ENCODE measurements at places on chromosomes 2 and 18.

GRCh38 chr2:43216629-43217028, 9.8 kb downstream of the ZFP36L2 start:
- no peak for DNase-seq

- peak; percentile 64 for DNase-seq
Measured at GRCh38 chr2:149076863-149077412, 38.4 kb downstream of the LYPD6B start.

DNA sequence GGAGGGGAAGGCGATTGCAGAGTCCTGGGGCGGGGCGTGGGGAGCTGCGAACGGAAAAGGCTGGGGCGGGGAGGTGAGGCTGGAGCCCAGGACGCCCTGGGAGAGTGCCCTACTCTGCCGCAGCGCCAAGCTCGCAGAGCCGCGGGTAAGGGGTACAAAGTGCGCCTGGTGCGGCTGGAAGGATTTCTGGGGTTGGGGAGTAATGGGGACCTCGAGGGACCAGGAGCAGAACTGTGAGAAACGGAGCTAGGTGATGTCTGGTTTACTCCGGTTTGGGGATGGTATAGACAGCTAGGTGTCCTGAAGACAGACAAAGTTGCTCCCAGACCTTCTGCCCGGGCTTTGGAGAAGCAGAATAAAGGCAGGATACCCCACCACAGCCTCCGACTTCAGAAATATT, 718 bp upstream of the NXPH2 start:
- DNase-seq = peak; percentile 24

DNA sequence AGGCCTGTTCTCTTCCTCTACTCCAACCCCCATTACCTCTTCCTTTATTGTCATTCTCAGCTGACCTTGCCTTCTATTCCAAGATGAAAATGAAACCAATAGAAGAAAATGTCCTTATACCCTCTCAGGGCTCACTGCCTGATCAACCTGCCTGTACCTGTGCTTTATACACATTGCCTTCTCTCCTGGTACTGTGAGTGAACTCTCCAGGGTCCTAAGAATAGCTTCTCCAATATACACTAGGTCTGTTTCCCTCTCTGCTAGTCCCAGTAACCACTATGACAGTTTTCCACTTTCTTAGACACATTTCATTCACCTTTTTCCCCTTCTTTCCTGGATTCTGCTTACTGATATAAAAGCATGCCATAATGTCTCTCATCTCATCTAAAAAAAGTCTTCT, 85.7 kb downstream of the FSHR start:
- DNase-seq = no peak

DNA sequence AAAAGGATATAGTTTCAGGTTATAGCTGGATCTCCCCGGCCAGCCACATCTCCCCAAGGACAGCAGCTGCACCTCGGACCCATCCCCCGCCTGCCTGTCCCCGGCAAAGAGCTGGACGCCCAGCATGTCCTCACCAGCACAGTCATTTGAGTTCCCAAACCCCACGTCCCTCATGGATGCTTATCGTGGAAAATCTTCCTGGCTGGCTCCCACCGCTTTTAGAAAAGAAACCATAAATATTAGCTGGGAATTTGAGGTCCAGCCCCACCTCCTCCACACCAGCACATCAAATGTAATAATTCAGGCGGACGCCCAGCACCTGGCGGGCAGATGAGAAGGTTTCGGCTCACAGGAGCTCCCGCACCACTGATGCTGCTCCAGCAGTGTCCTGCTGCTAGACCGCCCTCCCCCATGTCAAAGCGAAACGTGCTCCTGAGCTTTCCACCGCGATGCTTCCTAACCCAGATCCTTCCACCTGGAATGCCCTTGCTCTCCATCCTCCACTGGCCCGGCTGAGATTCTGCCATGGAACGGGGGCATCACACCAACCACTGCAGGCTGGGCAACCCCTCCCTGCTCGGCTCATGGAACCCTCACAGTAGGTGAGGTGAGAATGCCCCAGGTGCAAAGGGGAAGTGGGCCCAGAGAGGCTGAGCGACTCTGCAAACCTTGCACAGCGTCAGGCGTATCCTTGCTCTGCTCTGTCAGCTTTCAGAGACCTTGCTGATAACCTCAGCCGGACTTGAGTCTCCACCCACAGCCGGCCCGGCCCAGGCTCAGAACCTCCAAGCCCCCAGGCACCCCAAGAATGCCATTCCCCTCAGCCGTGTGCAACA, 71.5 kb upstream of the GPC1 start:
- DNase-seq = no peak

GRCh38 chr2:1995987-1996386, 251.7 kb upstream of the PXDN start:
- DNase-seq = no peak
